Bronchial epithelial cell (primary cell): ENCODE measurements at places on chromosomes 5 and 9.

- DNase-seq = peak; percentile 6
Measured at GRCh38 chr9:19699756-19700155, 89.1 kb downstream of the SLC24A2 start.

DNA sequence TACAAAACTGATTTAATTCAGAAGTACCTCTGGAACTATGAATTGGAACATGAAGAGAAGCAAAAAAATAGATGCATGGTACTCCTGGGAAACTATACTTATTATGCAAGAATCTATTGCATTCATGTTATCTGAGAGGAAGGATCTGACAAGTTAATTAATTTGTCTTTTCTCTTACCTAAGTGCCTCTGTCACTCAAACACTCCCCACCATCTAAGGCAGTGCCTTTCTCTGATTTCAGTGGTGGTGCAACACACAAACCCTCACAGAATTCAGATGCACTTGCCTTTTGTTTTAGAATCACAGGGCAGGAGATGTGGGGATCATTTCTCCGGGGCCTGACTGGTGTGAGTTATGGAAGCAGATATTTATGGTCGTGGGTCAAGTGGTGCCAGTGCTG, 52.5 kb upstream of the C9orf72 start:
- peak; percentile 17 for DNase-seq

DNA sequence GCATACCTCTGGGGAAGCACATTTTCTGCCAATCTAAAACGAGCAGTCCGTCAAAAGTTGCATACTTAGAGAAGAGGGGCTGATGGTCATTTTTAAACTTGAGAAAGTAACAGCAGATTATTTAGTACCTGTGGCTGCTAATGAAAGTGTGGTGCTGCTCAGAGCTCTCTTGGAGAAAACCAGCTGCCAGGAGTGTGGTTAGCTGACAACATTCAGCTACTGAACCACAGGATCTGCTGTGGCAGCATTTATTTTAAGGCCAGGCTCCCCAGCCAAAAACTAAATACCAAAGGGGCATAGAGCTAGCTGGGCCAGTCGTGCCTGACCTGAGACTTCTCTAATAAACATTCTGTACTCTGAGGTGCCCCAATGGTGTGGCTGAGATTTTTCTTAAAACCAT, 203.6 kb downstream of the EDIL3 start:
- no peak for DNase-seq

DNA sequence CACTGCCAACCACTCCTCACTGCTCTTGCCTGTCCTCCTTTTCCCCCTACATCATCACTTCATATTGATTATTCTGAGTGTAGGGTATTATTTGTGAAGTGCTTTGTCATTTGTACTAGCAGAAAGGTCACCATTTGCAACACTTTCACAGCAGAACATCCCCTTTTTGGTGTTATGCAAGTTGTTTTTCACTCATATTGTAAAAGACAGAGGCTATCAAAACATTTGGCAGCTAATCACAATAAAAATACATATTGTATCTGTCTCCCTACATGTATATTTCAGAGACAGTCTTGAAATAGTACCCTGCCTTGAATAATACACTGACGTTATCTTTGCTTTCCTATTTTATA, 82.3 kb downstream of the ANXA1 start:
- DNase-seq = no peak

DNA sequence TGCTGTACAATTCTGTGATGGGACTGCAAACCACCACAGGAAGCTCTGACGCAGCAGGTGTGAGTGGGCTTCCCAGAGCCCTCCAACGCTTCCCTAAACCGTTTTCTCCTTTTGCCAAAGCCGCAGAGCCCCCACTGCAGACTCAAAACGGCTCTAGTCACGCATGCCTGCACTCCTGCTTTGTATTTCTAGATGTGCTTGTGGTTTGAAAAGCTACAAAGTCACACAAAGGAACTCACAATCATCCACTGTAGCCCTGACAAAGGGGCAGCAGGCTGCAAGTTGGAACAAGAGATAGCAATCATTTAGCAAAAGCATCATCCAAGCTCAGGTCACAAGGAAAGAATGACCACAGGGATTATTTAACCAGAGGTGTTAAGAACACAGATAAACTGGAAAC, 79.3 kb downstream of the PTPN3 start:
- DNase-seq = no peak

DNA sequence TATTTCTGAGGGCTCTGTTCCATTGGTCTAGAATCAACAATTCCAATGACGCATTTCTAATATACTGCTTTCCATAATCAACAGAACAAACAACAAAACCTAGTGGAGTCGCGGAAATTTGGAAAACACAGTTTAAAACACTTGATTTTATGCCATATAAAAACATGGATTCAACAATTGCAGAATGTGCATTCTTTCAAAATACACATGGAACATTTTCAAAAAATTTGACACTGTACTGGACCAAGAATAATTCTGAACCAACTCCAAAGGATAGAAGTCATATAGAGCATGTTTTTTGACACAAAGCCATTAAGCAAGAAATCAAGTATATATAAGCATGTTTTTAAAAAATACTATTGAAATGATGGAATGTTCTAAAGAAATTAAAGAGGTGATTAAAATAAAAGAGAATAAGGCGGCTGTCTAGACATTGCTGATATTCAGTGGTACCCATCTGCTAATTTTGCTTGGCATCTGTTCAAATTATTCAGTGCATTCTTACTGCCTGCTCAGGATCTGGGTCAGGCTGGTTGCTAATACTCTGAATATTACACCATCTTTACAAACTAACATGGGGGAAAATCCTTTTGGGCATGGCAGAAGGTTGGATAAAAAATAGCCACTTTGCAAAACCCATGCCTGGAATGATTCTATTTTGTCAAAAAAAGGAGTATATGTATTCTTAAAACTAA, 221.3 kb downstream of the NPR3 start:
- DNase-seq = no peak

DNA sequence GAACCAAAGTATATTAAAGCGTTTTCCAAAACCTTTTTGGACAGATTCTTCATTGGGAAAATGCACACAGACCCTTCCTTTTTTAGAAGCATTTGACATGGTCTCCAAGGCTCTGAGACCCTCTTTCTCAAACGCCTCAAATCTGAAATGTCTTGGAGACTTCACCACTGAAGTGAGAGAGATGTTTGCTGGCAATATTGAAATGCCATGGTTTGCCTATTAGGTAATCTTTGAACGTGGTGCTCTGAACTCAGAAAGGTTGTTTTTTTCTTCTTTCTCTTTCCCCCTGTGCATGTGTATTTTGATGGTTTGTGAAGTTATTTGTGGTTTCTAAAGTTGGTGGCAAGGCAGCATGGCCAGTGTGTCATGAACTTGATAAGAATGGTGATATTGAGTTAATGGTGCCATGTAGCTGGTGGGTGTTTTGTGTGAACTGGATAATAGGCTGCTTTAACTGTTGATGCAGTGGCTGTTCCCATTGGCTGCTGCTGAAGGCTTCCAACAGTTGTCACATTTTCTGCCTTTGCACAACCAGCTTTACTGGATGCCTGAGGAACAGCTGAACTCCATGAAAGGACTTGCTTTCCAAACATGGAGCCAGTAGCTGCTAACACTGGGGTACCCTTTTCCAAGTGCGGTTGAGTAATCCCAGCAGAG, 1.7 kb downstream of the PALM2AKAP2 start:
- no peak for DNase-seq
